ENCODE measurements at places on chromosomes 13 and 19. TPM values are rescaled to one million over a fixed set of nuclear protein-coding genes. Genes with fewer than 3 reads are reported as not detected.

PSPN gene
- polyA plus RNA-seq, result 1.2 TPM

ZNF8 gene
- 2.7 TPM for polyA plus RNA-seq

COL4A1 gene
- polyA plus RNA-seq, result 421 TPM

LILRA1 gene
- 1.7 TPM for polyA plus RNA-seq

PLA2G4C gene
- 32.0 TPM for polyA plus RNA-seq

FCER2 gene
- polyA plus RNA-seq, result 0.08 TPM

ENOX1 gene
- polyA plus RNA-seq, result 4.6 TPM

IZUMO4 gene
- polyA plus RNA-seq, result 31.7 TPM

FFAR2 gene
- 0.47 TPM for polyA plus RNA-seq

B3GNT8 gene
- not detected for polyA plus RNA-seq

TMEM59L gene
- polyA plus RNA-seq, result 0.38 TPM

- DNase-seq, result peak; percentile 51
These were observed 622 bp downstream of the DNM2 start for GRCh38 chr19:10718205-10719196.

DNA sequence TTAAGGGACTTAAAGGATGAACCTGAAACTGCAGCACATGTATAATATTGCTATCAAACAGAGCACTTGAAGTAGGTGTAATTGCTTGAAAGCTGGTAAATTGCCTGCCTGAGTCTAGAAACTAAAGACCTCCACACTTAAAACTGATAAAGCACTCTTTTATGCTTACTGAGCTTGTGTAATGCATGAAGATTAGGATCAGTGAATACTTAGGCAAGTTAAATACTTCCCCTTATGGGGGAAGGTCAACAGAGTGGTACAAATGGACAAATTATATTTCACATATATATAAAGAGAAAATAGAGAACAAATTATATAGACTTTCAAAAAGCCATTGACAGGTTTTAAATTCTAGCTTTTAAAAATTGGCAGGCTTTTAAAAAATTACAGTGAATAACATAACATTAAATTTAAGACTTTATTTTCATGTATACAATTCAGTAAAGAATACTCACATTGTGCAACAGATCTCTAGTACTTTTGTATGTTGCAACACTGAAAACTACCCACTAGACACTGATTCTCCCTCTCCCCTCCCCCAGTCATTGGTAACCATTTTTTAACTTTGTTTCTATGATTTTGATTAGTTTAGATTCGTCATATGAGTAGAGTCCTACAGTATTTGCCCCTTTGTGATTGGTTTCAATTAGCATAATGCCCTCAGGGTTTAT, 23.9 kb downstream of the PIBF1 start:
- no peak for DNase-seq

DNA sequence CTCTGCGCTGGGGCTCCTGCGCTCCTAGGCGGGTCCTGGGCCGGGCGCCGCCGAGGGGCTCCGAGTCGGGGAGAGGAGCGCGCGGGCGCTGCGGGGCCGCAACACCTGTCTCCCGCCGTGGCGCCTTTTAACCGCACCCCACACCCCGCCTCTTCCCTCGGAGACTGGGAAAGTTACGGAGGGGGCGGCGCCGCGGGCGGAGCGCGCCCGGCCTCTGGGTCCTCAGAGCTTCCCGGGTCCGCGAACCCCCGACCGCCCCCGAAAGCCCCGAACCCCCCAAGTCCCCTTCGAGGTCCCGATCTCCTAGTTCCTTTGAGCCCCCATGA, at the start of gene GJB2:
GJB2 (minus strand) TSS at position 103 of the 326 bp plus-strand sequence. CDS start 3,357 bp downstream, outside the sequence.
- no peak for DNase-seq

DNA sequence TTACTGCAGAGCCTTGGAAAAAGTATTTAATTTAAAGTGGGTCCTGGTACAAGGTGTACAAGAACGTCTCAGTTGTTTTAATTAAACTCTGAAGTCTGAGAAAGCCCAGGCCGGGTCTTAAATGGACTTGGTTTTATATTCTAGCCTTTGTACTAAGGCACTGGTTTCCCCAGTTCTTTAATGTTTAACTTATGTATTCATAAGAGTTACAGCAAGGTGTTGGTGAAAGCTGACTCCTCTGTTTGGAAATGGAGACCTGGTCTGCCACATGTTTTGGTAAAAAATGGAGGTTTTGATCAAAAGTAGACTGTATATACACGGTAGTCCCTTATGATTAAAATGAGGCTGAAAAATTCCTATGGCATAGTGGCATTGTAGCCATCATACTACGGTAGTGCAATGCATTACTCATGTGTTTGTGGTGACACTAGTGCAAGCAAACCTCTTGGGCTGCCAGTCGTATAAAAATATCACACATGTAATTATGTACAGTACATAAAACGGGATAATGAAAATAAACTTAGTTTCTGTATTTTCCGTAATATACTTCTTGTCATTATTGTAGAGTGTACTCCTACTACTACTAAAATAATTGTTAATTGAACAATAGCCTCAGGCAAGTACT, 883.4 kb upstream of the SPRY2 start:
- DNase-seq, result no peak

DNA sequence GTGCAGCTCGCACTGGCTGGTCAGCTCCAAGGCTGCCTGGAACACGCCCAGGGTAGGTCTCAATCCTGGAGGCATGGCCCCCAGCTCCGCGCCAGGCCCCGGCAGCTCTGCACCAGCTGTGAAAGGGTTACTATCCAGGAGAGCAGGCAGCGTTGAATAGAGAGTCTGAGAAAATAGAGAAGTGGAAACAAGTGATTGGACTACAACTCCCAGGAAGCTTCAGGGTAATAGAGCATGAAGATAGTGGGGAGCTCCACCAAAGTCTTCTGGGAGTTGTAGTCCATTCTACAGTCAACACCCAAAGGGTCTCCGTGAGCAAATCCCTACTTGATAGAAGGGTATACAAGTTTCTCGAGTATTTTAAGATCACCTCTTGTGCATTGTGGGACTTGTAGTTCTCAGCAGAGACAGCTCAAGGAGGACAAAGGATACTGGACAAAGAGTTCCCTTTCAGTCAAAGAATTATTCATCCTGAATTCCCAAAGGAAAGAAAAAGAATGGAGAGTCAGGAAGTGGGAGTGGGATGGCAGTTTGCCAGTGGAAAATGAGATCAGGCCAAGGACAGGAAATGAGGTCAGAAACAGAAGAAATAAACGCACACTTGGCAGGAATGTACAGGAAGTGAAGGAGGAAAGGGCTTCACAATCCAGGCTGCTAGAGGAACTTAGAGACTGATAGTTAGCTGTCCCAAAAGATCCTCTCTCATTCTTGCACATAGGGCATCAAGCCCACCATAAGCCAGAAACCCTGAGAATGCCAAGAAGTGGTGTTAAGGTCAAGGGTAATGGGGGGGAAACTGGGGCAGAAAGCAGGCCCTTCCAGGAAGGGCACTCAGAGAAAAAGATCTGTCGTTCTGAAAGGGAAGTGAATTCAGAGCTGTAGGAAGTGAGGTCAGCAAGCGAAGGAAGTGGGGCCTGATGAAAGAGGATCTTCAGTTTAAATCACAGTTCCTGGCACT, 5.5 kb upstream of the MAMSTR start:
- DNase-seq, result peak; percentile 82

DNA sequence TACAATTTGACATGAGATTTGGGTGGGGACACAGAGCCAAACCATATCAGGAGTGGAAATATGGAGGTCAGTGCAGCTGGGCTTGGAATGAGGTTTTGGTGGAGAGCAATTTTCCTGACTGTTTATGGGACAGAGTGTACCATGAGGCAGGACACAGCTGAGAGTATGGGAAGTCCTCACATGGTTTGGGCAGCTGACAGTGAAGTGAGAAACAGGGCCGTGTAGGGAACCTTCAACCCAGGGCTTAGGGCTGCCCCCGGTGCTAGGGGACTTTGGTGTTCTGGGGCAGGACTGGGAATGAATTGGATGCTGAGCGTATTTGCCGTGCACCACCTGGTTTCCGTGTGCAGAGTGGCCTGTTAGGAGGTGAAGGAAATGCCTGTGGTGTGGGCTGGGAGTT, 6.1 kb downstream of the ZNF548 start:
- no peak for DNase-seq

- no peak for DNase-seq
These were observed 16.7 kb downstream of the MYCBP2 start for GRCh38 chr13:77310161-77310560.

DNA sequence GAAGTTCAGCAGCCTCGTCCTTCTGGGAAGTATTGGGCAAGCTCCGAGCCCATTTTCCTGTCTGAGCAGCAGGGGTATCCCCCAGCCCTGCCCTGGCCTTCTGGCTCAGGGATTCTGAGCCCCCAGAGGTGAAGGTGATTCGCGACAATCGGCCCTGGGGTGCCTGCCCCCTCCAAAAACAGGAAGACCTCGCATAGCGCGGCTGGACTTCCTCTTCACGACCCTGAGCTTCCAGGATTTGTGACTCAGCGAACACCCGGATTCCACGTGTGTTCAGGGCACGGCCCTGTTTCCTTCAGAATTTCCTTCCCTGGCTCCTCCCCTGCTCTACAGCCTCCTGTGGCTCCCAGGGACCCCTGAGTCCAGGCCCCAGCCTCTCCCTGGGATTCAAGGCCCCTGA, at the start of gene SEMA6B:
SEMA6B (minus strand) TSS at position 116 of the 400 bp plus-strand sequence. CDS start 1,227 bp downstream, outside the sequence.
- DNase-seq, result no peak

- DNase-seq, result no peak
These were observed 279.1 kb upstream of the ATXN8OS start for GRCh38 chr13:69828527-69828926.

GRCh38 chr13:51827254-51827653, 17.7 kb downstream of the TMEM272 start:
- DNase-seq, result no peak

GRCh38 chr19:56554272-56554869, 12.9 kb upstream of the ZNF470 start:
- DNase-seq, result no peak

GRCh38 chr19:29569038-29569911, 36.8 kb upstream of the POP4 start:
- DNase-seq, result no peak

DNA sequence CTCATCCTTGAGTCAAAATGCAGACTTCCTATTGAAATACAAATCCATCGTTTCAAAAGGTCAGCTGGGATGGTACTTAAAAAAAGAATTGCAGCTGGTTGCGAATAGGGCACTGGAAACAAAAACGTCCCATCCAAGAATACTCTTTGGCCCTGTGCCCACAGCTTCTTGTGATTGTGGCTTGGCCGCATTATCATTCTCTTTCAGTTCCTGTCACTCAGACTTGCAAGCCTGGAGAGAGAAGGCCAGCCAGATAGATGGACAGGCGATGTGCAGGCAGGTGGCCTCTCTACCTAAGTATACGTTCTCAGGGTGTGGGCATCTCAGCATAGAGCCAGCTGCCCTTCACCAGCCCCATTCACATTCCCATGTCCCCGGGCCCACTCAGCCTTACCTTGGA, 208.5 kb upstream of the ZNF536 start:
- no peak for DNase-seq

GRCh38 chr19:47374876-47375693, 26.0 kb downstream of the DHX34 start:
- no peak for DNase-seq

DNA sequence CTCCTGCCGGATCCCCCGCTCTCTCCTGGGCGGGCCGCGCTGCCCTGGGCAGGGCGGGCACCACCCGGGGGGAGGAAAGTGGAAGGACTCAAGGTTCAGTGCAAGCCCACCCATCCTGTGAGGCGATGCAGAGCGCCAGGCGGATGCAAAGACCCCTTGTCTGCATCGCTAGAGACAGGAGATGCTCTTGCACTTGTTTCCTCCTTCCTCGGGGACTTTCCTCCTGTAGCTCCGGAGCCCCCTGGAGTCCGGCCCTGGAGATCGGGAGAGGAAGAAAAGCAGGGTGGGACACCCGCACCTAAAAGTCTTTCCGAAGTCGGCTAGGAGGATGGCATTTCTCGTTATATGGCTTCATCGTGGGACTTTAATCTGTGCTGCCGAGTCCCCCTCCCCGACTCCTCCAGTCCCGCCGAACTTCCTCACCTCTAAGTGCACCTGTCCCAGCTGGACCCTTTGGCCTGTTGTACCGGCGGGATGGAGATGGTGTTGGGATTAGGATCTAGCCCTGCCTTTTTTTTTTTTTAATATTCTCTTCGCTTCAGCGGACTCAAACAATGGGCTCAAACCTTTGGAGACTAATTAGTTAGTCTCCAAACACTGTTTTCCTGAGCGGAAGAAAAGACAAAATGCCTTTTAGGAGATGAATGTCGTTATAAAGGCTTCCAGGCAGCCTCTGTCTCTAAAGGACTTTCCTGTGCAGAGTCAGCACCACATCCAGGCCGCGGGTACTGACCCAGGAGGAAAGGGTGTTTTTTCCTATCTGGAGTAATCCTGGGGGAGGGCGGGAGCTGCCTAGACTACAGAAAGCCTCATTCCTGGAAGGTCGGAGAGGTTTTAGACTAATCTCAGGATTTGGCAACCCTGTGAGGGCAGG, 725 bp downstream of the FAM124A start:
- peak; percentile 23 for DNase-seq

DNA sequence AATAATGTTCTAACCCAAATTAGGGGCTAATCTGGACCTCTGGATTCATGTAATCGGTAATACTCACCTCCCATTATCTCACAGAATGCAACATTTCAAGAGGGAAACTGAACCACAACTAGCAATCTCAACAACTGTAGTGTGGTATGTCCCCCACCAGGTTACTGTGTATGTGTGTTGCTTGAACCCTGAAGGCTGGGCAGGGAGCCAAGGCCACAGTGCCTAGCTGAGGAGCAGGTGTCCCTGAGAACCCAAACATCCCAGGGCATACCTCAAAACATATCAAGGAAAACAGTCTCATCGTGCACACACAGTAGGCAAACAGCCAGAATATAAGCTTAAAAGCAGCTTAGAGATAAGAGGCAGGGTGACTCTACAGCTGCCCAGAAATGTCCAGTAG, 20.5 kb upstream of the NEK3 start:
- DNase-seq, result no peak

- DNase-seq, result no peak
These were observed 42.3 kb downstream of the POLR1D start for GRCh38 chr13:27663947-27664346.

DNA sequence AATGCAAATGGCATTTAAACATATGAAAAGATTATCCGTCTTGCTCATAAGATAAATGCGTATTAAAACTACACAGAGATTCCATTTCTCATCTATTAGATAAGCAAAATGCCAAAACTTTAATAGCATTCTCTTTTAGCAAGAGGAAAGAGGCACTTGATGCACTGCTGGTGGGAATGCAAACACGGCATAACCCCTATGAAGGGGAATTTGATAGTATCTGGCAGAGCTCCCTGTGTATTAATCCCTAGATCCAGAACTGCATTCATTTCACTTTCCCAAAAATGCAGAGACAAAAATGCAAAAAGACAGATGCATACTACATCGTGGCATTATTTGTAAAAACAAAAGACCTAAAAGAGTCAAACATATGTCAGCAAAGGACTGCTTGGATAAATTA, 193.6 kb upstream of the STARD13 start:
- no peak for DNase-seq

GRCh38 chr13:41028051-41028450, 8.9 kb upstream of the ELF1 start:
- DNase-seq, result no peak

GRCh38 chr19:4676955-4677731, 7.0 kb upstream of the MYDGF start:
- no peak for DNase-seq
